ENCODE measurements at places on chromosomes 13 and 19.

DNA sequence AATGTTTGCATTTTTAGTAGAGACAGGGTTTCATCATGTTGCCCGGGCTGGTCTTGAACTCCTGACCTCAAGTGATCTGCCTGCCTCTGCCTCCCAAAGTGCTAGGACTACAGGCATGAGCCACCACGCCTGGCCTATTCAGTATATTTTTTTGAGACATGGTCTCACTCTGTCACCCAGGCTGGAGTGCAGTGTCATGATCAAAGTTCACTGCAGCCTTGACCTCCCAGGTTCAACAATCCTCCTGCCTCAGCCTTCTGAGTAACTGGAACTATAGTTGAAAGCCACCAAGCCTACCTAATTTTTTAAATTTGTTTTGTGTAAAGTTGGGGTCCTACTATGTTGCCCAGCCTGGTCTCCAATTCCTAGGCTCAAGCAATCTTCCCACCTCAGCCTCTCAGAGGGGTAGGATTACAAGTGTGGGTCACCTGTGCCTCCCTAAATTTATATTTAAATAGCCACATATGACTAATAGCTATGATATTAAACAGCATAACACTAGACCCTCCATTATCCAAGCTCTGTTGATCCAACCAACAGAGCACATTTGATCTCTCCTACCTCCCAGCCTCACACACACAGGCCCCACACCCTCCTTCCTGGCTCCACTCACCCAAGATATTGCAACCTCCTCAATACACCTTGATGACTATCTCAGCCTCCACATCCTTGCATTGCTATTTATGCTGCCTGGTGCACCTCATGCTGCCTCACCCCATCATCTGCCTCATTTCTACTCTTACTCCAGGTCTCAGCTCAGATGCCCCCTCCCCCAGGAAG lies 2.1 kb upstream of the CEACAM19 start:
- DNase-seq = no peak

DNA sequence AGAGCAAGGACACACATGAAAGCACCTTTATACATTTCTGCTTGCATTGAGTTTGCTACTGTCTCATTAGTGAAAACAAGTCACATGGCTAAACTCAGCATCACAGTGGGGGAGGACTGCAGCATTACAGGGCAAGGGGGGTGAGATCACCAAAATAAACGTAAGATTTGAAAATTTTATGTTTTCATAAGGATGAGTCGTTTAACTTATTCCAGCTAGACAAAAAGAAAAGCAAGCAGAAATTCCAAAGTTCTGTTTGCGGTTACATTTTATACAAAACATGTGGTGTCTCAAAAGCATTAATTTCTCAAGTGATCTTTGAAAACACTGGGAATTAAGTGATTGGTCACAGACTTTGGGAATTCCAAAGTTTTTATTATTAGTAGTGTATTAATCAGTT lies 261.4 kb upstream of the RXFP2 start:
- no peak for DNase-seq

DNA sequence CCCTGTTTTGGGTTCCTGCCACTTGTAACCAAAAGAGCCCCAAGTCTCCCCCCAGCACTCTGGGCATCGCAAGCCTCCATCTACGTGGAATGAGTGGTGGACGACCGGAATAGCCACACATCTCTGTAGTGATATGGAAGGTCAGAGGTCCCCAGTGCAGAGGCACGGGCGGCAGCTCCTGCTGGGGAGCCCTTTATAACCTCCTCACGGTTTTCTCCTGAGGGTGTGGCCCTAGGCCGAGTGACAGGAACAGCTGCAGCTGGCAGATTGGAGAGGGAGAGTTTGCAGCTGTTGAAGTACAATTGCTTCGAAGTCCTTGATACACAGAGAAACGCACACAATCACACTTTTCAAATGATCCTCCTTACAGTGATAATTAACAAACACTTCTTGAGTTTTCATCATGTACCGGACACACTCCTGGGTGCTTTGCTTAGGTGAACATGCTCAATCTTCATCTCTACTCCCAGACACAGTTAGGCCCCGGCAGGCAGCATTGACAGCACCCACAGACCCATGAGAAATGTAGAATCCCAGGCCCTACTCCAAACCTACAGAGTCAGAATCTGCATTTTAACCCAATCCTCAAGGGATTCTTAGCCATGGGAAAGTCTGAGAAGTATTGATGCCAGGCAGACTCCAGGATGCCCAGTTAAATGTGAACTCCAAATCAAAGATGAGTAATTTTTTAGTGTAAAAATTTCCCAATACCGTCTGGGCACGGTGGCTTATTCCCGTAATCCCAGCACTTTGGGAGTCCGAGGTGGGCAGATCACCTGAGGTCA lies 4.9 kb upstream of the ZNF787 start:
- no peak for DNase-seq

DNA sequence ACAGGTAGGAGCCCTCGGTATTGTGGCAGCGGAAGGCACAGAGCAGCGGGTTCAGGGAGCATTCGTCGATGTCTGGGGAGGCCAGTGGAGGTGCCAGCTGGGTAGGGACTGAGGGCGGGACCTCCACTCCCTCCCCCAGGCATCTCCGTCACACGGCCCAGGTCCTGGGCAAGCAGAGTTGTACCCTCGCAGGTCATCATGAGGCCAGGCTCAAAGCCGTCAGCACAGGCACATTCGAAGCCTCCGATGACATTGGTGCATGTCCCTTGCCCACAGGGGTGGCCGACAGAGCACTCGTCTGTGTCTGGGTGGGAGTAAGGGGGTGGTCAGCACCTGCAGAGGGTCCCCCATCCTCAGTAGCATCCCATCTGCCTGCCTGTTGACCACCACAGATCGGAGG lies 35.3 kb downstream of the CCL25 start:
- no peak for DNase-seq

- DNase-seq = no peak
These were observed 123.8 kb upstream of the PCDH9 start for GRCh38 chr13:67353941-67354340.

DNA sequence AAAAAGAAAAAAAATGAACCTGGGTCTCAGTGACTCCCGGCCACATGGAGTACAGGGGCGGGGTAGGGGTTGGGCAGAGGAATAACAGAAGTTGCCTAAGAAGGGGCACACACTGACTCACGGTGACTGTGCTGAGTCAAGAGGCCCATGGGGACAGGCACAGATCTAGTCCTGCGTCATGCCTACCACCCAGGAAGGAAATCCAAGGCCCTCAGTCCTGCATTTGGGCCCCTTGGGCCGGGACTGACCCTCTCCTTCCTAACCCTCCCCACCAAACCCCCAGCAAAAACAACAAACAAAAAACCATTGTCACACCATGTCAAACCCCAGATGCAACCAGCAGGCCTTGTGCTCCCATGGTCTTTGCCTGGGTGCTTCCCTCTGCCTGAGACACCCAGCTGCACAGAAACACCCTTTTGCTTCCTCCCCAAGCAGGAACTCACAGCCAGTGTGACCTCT lies 9.6 kb upstream of the NOTCH3 start:
- no peak for DNase-seq

DNA sequence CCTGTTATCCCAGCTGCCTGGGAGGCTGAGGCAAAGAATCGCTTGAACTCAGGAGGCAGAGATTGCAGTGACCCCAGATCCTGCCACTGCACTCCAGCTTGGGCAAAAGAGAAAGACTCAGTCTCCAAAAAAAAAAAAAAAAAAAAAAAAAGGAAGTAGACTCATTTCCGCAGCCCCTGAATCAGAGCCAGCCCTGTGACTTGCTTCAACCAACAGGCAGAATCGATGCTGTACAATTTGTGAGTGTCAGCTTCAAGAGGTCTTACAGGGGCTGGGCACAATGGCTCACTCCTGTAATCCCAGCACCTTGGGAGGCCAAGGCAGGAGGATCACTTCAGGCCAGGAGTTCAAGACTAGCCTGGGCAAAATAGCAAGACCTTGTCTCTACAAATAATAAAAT lies 12.8 kb downstream of the ANKRD27 start:
- no peak for DNase-seq

- DNase-seq = no peak
These were observed 5.7 kb upstream of the ATF5 start for GRCh38 chr19:49923055-49924003.

DNA sequence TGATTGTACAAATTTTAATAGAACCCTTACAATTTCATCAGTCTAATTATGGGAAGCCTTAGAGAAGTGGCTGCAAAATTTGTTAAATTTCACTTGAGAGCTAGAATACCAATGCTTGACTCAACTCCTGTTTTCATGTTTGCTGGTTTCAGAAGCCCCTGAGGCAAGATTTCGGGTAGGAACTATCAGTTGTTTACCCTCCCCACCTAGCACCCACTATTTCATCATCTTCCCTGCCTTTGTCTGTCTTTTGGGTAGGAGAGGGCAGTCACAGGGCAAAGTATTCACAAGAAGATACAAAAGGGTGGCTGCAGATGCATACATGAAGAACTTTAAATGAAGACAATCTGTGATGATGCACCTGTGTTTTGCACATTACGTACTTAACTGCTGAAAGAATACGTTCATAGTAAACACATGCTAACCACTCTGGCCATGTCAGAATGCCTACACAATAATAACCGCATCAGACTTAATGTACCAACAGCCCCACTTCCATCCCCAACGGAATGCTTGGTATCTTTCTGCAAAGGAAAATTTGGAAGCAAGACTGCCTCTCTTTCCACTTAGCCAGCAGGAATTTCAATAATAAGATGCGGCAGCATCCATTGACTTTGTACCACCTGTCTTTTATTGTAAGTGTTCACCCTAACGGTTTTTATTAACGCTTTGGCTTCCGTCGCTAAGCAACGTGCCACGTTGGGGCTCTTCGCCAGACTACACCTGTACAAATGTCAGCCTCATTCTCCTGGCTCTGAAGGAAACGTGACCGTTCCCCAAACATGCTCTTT lies 30.4 kb downstream of the TPT1 start:
- DNase-seq = no peak

GRCh38 chr19:54561840-54562239 lies 11.8 kb upstream of the LILRA2 start:
- DNase-seq = no peak

DNA sequence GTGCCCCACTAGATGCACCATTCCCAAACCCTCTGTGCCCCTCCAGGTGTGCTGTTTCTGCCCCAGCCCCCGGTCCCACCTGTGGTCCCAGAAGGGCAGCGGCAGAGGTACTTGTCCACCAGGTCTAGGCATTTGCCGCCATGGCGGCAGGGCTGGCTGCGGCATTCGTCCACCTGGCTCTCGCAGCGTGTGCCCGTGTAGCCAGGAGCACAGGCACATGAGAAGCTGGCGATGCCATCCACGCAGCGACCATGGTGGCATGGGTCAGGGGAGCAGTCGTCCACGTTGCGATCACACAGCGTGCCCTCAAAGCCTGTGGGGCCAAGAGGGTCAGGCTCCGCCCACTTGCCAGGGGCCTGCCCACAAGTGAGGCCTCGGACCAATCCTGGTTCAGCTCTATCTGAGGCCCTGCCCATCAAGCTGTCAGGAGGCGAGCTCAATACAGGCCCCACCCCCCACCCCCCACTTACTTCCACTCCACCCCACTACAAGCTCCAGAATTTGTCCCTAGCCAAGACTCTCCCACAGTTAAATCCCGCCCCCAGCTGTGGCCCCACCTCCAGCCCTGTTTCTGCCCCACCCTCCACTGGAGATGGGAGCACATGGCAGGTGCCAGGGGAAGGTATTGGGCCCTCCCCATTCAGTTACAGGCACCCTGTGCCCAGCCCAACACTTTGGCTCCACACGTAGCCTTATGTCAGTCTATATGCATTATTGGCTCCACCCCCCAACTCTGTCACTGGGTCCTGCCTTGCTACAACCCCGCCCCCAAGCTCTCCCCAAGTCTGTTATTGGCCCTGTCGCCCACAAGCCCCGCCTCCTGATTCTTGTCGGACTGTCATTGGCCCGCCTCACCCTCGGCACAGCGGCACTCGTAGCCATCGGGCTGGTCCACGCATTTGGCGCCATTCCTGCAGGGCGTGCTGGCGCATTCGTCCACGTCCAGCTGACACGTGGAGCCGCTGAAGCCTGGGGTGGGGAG lies 13.5 kb downstream of the NOTCH3 start:
- no peak for DNase-seq

GRCh38 chr19:1514295-1514661 lies 1.5 kb upstream of the ADAMTSL5 start:
- DNase-seq = no peak

- no peak for DNase-seq
These were observed 324.9 kb upstream of the ZNF507 start for GRCh38 chr19:32020538-32020937.

DNA sequence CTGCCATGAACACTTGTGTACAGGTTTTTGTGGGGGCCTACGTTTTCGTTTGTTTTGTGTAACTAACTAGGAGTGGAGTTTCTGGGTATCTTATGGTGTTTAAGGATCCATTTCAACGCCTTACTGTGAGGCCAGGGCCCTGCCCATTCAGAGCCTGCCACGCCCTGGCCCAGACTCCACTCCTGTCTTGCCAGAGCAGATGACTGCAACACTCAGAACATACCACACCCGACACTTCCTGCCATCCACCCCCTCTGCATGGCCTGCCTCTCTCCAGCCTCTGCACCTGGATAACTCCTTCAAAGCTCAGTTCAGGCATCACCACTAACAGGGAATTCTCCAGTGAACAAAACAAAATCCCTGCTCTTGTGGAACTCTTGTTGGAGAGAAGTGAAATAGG lies 43.2 kb downstream of the RGCC start:
- no peak for DNase-seq

GRCh38 chr19:41407271-41407670 lies 9.7 kb downstream of the BCKDHA start:
- no peak for DNase-seq

DNA sequence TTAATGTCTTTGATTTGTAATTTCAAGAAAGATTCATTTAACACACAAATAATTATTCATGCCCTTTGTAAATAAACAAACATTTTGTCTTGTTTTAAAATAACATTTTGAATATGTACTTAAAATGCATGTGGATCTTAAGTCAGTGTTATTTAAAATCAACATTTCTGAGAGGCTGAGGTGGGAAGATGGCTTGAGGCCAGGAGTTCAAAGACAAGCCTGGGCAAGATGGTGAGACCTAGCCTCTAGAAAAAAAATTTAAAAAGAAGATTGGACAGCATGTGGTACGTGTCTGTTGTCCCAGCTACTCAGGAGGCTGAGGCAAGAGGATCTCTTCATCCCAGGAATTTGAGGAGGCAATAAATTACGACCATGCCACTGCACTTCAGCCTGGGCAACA lies 1268.2 kb downstream of the SLITRK1 start:
- no peak for DNase-seq

DNA sequence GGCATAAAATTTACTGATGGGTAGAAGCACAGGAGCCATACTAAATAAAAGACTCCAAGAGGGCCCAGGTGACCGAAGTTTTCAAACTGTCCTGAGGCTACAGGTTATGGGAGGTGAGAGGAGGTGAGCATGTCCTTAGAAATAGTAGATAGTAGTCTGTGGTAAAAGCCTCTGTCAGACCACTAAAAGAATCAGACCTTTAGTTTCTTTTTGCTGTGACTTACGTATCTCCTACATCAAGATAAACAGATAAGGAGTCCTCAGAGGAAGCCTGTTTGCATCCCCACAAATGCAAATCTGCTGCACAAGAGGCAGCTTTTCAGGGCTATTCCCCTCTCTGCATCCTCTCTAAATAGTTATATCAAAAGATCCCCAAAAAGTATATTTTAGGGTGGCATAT lies 711.6 kb upstream of the SLITRK6 start:
- no peak for DNase-seq
